Right forelimb (tissue), 1 donor: ENCODE measurements at places on chromosomes 2 and 18.
A peak's percentile ranks its signal among the peaks of the same experiment; 100 is the strongest.

- no peak for DNase-seq
Observed at GRCh38 chr18:32683044-32683443, 89.8 kb downstream of the KLHL14 start.

- DNase-seq: no peak
Observed at GRCh38 chr2:55887901-55888624, 35.5 kb downstream of the EFEMP1 start.

DNA sequence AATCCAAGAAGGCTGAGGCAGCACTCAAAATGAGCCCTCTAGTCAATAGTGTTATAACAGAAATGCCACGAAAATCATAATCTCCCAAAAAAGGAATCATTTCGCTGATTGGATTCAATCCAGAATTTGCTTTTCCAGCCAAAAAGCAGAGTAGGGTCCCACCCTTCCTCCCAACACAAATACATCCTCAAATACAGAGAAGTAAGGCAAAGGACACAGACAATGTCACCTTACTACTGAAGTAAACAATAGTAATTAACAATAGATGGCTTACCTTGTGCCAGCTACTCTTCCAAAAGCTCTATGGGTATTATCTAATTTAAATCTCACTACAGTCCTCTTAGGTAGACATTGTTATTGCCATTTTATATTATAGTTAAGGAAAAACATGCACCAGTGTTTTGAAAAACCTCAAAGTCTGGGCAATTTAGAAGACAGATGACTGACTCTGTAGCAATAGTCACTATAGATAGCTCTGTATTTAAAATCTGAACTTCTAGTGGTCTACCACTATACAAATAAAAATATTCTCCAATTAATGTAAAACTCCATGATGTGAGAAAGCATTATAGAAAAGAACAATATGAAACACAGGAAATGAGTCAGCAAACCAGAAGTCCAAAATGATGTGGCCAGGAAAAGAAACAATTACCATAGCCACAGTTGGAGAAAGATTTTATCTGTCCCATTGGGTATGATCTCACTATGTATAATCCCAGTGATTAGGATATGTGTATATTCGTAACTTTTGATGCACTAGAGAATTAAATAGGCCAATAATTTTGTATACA, 305.0 kb upstream of the ERBB4 start:
- DNase-seq: no peak

DNA sequence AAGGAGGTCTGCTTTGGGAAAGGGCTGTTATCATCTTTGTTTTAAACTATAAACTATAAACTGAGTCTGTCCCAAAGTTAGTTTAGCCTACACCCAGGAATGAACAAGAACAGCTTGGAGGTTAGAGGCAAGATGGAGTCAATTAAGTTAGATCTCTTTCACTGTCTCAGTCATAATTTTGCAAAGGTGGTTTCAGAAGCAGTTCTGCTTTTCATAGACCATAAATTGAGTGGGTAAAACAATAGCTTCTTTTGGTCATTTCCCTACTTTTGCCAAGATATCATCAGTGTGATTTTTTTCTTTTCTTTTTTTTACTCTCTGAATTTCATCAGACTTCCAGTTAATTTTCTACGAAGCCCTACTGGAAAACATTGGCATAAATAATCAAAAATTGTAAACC, 117.0 kb downstream of the AP1S3 start:
- no peak for DNase-seq

DNA sequence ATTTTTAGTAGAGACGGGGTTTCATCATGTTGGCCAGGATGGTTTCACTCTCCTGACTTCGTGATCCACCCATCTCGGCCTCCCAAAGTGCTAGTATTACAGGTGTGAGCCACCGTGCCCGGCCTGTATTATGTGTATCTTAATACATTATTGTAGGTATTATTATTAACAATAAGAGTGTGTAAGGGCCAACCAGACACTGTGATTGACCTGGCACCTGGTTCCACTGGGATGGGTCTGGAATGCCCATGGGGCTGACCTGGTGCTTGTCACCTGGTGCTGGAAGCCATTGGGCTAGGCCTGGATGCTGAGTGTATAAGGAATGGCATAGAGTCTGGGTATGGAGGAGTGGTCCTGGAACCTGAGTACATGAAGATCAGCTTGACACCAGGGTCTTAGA, 906.9 kb upstream of the TMEFF2 start:
- no peak for DNase-seq

GRCh38 chr2:27810455-27810854, 38.9 kb downstream of the MRPL33 start:
- DNase-seq: no peak

GRCh38 chr2:64283006-64283570, 138.9 kb upstream of the PELI1 start:
- no peak for DNase-seq

DNA sequence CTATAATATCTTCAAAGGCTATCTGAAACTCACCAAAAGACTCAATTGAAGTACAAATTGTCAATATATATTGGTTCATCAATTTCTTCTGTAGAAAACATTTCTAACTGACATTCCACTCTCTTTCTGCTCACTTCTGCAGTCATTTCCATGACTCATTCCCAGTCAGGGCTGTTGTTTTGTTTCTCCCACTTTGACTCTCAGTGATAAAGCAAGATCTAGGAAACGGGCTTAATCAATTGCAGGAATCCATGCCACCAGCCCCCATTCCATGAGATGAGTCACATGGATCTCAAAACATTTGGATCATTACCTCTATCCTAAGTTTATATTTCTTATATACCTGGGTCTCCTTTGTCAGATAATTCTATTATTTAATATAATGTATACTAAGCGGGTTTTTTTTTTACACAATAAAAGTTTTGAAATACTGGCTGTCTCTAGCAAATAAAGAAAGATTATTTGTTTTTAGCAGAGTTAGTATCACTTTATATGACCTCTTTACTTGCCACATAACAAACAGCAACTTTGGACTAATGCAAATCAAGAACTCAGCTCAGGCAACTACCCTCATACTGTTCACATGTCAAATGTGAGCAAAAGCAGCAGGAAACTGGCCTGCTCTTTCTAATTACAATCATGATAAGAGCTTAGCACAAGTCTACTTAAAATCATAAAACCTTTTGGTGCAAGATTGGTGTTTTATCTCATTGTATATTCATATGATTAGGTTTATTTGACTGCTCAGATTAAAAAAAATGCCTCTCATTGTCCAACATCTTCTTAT, 251.1 kb upstream of the PIK3C3 start:
- DNase-seq: no peak

DNA sequence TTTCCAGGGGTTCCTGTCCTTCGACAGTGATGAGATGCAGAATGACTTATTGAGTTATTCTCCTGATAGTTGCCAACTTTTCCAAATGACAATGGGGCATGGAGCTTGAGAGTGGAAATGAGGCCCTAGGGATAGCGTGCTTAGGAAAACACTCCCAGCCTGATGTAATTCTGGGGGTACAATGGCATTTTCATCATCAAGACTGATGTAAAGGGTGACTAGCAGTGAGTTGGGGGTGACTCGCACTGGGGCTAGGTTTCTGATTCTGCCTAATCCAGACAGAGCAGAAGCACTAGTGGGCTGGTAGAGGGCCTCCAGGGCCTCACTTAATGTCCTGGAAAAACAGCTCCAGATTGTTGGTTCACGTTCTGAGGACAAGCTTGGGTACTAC, 34.0 kb upstream of the IL37 start:
- DNase-seq: no peak

DNA sequence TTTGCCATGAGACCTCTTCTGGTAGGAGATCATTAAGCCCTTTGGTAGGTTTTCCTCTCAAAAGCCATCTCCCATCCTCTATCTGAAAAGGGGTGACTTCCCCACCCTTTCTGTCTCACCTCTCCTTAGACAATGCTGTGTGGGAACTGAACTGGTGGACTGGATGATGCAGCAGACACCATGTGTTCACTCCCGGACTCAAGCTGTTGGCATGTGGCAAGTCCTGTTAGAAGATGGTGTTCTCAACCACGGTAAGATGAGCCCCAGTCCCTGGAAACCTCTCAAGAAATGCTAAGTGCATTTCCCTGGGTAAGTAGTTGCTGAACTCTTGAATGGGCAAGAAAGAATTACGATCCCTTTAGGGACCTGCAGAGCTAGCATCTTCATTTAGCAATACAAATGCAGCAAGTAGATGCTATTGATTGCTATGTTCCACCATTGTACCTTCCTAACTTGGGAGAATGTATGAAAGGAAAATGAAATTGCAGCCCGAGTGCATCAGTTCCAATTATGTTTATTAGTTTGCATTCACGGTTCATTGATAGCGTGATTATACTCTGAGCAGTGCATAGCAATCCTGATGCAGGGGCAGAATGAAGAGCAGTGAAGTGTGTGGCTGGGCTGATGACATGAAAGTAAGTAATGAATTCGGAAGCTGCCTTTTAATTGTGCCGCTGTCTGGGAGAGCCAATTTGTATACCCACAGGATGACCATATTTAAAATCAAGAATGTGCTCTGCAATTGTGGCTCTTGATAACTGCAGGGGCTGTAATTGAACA, 110.0 kb upstream of the MAP3K20 start:
- DNase-seq: no peak

DNA sequence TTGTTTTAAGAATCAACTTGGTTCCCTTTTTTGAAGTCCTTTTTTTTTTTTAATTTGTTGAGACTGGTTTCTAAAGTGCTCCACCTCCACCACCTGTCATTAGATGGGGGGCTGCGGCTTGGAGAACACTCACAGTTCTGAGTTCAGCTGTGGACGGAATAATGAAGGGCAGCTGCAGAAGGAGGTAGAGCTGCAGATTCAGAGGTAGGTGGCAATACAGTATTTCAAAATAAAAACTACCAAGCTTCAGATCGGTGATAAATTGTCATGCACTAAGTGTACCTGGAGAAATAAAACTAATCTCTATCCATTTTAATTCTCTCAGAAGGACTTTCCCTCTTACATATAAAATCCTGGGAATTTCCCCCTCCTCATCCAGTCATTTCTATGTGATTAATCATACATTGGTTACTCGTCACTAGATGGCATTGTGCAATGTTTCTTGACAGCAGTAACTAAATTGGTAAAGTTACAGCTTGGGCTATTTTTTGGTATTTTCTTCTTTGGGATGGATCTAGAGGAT, 81.1 kb upstream of the SLC39A10 start:
- no peak for DNase-seq

- DNase-seq: no peak
Observed at GRCh38 chr2:160838691-160839090, 321.5 kb upstream of the TANK start.

GRCh38 chr2:31563273-31563839, 17.4 kb downstream of the SRD5A2 start:
- DNase-seq: no peak

GRCh38 chr18:80175451-80176204, 66.6 kb downstream of the ADNP2 start:
- DNase-seq: no peak

DNA sequence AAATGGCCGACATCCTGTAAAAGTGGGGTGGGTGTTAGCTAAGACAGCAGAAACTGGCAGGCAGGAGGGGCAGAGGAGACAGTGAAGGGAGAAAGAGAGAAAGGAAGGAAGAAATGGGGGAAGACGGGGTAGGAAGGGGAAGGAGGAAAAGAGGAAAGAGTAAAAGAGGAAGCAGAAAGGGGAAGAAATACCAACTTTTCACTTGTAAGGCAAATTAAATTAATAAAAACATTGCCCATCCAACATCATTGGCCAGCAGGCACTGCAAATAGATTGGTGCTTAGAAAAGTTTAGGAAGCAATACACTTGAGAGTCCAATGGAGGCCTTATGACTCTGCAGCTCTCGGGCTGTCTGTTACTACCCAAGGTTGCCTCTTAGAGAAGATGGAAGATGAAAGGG, 116.7 kb downstream of the TNS1 start:
- DNase-seq: no peak

DNA sequence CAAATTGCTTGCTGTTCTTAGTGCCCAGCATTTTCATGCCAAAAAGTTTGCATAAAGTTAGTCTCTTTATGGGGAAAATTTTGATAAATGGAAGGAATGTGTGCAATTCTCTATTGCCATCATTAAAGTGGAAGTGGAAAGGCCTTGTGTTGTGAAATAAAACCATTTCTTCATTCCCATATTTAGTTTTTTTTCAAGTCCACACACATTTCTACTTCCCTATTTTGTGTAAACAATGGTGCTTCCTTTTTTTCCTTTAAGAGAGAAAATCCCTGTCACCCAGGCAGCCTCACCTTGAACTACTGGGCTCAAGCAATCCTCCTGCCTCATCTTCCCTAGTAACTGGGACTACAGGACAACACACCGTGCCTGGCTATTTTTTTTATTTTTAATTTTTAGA, 42.3 kb upstream of the NCOA1 start:
- DNase-seq: no peak

- no peak for DNase-seq
Observed at GRCh38 chr2:40483549-40484243, 31.8 kb upstream of the SLC8A1 start.

GRCh38 chr2:142926445-142926844, 49.0 kb downstream of the KYNU start:
- DNase-seq: no peak

DNA sequence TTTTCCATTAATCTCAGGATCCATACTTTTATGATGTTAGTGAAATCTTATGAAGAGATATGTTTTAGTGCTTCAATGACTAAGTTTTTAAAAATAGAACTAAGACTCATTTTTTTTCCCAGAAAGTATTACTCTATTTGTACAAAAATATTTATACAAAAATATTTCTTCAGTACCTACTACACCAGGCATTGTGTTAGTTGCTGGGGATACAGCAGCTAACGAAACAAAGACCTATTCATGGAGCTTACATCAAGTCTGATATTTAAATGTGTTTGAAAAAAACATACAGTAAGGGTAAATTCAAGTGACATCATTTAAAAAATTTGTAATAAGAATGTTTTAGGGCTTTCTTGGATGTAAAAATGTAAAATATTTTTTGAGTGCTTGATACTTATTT, 11.6 kb downstream of the VAPA start:
- no peak for DNase-seq

DNA sequence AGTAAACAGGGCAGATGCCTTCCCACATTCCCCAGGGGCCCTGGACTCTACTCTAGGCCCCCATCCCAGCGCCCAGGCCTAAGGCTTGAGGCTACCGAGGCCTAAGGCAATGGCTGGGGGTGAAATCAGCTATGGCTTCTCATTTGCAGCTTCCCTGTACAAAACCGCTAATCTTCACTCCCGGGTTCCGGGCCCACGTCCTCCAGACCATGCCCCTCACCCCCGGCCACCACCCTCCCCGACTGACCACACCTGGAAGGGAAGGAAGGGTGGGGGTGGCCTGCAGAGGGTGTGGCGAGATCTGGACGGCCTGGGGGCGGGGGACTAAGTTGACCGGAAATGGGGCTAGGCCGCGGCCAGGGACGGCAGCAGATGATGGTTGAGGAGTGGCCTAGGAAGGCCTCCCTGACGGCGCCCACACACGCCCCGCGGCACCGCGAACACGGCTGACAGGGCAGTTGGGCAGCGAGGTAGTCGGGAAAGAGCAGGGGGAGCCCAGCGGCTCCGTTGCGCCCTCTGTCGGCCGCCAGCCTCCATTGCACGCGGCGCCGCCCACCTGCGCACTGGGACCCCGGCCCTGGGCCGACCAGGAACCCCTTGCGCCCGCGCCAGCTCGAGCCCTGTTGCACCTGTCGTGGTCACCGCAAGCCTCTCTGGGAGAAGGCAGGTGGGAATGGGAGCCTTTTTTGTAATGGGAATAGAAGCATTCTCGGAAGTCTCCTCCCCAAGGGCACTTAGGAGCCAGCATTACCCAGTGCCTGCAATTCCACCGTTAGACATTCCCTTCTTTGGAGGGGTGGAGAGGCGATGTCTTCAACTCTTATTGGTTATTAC, 117.1 kb upstream of the STPG4 start:
- DNase-seq: peak; percentile 73
